ENCODE measurements at places on chromosomes 2 and 18. TPM values are rescaled to one million over a fixed set of nuclear protein-coding genes. Genes with fewer than 3 reads are reported as not detected.

The WNT6 gene
- total RNA-seq, result not detected

The CXCR1 gene
- total RNA-seq, result not detected

The POTEI gene
- not detected for total RNA-seq

The MERTK gene
- total RNA-seq, result 220 TPM

The GULP1 gene
- total RNA-seq, result 34.6 TPM

The KCNS3 gene
- 35.0 TPM for total RNA-seq

The CERS6 gene
- 20.2 TPM for total RNA-seq

The GPR55 gene
- 0.13 TPM for total RNA-seq

The AP1S3 gene
- 15.5 TPM for total RNA-seq

The TWIST2 gene
- not detected for total RNA-seq

The MC4R gene
- not detected for total RNA-seq

- no peak for DNase-seq
Observed at GRCh38 chr2:128436479-128437203, 118.0 kb upstream of the HS6ST1 start.

DNA sequence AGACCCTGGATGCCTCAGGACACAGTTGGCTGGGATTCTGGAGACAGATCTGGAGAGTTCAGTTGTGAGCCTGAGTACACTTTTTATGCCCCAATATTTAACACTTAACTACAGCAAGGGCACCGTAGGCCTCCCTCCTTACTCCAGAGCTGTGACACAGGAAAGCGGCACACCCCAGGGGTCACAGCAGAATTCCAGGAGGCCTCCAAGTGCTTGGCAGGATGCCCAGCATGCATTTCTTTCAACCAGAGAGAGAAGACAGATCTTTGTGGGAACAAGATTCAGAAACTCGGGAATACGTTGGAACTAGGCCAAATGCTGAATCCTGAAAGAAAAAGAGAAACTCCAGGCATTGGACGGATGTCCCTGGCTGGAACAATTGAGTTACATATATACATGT is 199.2 kb upstream of the NT5C1B start:
- DNase-seq, result no peak

- no peak for DNase-seq
Observed at GRCh38 chr2:237758185-237758584, 40.4 kb upstream of the RBM44 start.

GRCh38 chr2:241121008-241121407 is 18.9 kb upstream of the MTERF4 start:
- DNase-seq, result no peak

- DNase-seq, result no peak
Observed at GRCh38 chr2:216205486-216205885, 96.3 kb downstream of the XRCC5 start.

DNA sequence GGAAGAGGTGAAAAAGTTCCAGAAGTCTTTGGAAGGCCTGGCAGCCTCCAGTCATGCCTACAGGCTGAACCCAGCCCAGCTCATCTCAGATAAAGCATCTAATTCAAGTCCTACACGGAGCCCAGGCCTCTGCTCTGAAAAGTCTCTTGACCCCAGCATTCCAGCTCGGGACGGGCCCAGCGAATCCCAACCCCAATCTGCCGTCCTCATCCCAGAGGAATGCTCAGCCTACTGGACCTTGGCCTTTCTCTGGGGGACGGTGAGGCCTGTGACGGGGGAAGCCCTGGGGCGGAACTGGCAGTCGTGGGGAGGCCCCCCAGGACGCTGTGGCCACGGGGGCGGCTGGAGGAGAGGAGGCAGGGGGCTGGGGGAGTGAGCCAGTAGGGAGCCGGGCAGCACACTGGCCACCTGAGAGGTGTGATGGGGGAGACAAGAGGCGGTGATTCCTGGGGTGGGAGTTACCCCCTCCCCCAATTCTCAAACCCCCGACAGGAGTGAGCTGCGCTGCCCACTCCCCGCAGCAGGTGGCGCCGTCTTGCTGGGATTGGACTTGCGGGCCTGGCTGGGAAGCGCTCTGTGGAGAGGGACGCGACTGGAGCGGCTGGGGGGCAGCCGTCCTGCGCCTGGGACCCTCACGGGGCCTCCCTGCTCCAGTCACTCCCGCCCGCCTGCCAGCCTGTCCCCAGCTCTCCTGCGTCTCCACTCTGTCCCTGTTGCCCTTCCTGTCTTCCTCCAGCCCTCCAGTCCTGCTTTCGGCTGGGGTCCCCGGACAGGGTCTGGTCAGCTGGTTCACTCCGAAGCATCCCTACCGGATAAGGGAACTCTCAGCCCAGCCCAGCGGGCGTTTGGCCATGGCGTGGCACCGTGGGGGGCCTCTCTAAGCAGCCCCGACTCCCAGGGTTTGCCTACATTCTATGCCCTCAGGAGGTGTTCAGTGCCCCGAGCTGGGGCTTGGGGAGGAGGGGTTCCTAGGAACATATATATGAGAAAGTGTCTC is 182.6 kb upstream of the HAAO start:
- peak; percentile 65 for DNase-seq

GRCh38 chr2:159903443-159904126 is 105.6 kb upstream of the CD302 start:
- no peak for DNase-seq

- DNase-seq, result no peak
Observed at GRCh38 chr2:135023886-135024485, 23.3 kb downstream of the MAP3K19 start.

GRCh38 chr2:159454185-159454584 is 162.2 kb downstream of the BAZ2B start:
- DNase-seq, result peak; percentile 7

DNA sequence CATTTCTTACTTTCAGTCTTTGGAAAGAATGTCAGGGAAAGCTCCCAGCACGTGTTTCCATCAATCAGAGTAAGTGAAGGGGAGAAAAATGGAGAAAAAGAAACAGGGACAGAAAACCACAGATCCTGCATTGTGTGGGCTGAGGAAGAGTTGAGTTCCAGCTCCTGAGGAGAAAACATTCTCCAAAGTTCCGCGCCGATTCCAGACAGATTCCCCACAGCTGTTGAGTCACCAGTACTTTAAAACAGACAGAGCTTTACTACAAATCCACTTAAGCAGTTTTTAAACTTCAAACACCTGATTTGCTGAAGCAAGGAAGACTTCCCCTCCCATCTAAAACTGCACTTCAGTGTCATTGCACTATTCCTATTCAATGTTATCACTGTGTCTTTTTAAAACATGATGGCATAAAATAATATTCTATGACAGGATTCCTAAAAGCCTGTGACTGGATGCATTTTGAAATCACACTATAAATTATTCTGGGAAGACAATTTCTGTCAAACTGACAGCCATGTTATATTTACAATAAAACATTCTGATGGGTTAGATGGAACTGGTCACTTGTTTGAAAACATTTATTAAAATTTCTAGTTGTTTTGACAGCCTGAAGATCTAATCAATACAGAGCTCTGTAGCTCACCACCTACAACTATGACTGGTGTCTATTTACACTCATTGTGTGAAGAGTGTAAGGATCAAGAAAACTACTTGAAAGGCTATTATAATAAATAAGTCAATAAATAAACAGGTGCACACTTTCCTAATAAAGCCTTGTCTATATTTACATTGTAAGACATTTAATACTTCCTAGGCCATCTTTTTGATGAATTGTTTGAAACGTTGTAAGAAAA is 40.9 kb downstream of the TCF4 start:
- no peak for DNase-seq

- no peak for DNase-seq
Observed at GRCh38 chr2:224366267-224366844, 35.6 kb downstream of the FAM124B start.

DNA sequence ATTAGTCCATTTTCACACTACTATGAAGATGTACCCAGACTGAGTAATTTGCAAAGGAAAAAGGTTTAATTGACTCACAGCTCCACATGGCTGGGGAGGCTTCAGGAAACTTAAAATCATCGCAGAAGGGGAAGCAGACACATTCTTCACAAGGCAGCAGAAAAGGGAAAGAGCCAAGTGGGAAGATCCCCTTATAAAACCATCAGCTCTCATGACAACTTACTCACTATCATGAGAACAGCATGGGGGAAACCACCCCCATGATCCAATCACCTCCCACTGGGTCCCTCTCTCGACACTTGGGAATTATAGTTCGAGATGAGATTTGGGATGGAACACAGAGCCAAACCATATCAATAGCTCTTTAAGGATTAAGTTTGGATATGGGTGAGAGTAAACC is 246.1 kb upstream of the CYRIA start:
- no peak for DNase-seq

- peak; percentile 23 for DNase-seq
Observed at GRCh38 chr2:115739574-115739973, 1297.1 kb downstream of the DPP10 start.

DNA sequence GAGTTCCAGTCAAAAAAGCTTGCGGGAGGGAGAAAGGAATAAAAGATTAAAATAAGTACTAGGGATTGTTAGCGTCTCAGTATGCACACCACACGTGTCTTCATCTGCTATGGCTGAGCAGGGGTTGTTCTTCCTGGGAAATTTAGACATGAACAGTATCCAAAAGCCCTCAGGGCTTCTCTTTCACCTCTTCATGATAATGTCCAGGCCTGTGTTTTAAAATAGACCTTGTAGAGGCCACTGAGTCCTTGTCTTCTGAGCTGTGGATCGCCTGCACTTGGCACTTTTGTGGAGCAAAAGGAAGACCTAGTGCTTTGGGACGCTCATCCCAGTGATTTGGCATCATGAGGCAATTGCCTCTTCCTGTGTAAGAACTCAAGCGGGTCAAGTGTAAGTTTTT is 52.4 kb downstream of the CFAP221 start:
- DNase-seq, result no peak

GRCh38 chr18:10139783-10140410 is 226.1 kb downstream of the VAPA start:
- no peak for DNase-seq

DNA sequence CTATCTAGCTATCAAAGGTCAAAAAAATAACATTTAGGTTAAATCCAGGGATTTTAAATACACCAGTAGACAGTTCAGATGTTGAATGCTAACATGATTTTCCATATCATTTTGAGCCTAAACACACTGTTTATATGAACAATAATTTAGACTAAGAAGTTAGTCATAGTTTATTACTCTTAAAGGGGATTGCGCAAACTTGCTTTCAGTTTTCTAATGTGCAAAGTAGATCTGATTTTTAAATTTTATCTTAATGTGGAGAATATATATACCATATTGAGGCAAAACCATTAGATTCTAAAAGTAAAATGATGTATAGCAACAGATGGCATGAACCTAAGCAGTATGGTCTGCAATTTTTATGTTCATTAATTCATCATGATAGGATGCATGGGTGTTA is 76.6 kb downstream of the CDH7 start:
- no peak for DNase-seq

GRCh38 chr2:71353248-71353647 is 21.7 kb downstream of the ZNF638 start:
- DNase-seq, result no peak

- no peak for DNase-seq
Observed at GRCh38 chr2:129400826-129401225, 578.6 kb upstream of the RAB6C start.

DNA sequence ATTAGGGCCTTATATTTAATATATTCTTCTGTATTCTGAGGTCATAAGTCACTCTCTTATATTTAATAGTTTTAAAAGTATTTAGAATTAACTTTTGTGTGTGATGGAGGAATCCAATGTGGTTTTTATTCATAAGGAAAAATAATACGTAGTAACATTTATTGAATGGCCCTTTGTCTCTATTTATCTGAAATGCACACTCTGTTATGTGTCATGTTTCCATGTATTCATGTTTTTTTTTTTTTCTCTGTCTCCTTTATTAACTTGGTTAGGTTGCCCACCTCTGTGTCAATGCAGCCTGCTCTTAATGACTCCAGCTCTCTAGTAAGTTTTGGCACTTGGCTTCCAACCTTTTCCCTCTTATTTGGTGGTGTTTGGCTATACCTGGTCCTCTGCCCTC is 33.8 kb downstream of the RNF144A start:
- peak; percentile 52 for DNase-seq

GRCh38 chr2:232319067-232319802 is 59.3 kb upstream of the ALPP start:
- DNase-seq, result no peak

GRCh38 chr18:3510024-3510423 is 60.1 kb downstream of the TGIF1 start:
- no peak for DNase-seq

GRCh38 chr2:18849841-18850578 is 260.6 kb upstream of the NT5C1B start:
- no peak for DNase-seq

DNA sequence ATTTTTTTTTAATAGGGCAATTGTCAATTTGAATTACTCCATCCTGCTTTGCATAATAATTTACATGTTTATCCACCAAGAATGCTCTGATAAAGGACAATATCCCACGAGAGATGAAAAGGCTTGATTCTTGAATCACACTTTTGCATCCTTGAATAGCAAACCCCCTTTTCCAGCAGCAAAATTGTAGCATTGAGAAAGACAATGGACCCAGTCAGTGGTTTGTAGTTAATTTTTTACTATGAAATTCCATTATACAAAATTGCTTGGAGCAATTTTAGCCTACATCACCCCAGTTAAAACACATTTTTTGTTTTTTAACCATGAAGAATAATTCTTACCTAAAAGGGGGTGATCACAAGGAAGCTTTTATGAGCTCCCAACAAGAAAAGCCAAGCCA is 255.1 kb downstream of the RND3 start:
- peak; percentile 50 for DNase-seq

DNA sequence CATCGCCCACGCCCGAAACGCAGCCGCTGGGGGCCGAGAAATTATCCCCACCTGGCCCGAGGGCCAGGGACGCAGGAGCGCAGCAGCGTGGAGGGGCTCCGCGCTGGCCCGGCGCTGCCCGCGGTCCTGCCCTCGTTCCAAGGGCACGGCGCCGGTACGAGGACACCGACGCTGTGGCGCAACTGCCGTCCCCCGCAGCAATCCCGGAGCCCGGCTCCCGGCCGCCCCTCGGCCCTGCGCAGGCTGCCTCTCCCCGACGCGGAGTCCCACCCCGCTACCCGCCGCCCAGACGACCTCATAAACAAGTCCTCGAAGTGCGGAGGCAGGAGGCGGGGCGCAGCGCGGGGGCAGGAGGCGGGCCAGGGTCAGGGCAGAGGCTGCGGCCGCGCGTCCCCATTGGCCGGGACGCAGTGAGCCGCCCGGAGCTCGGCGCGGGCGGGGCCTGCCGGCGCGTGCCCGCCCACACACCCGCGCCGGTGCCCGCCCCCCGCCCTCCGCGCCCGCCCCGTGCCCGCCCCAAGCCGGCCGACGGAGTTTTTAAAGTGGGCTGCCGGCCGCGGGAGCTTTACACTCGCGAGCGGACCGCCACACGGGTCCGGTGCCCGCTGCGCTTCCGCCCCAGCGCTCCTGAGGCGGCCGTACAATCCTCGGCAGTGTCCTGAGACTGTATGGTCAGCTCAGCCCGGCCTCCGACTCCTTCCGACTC is at the start of gene EPAS1:
EPAS1 (plus strand) TSS at position 568 of the 706 bp plus-strand sequence. CDS start 505 bp downstream, outside the sequence.
- peak; percentile 84 for DNase-seq

GRCh38 chr2:179787601-179788000 is 73.8 kb downstream of the ZNF385B start:
- DNase-seq, result no peak

GRCh38 chr2:183148955-183149354 is 24.7 kb downstream of the NUP35 start:
- DNase-seq, result no peak

DNA sequence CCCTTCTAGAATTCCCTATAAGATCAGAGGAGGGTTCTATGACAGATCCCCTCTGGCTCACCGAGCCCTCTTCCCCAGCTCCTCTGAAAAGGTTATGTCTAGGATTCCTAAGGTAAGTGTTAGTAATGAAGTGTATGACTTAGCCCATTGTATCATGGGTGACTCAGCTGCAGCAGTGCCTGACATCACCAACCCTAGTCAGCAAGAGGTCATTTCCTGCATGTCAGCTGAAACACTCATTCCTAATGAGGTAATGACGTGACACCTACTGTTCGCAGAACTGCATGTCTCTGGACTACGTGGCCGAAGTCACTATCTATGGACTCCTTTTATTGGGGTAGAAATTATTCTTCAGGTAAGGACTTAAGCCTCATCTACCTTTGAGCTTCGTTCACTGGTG is 196.1 kb upstream of the MYT1L start:
- DNase-seq, result peak; percentile 66

Data from SK-MEL-5 (cell line).